Chondrocyte (in vitro differentiated cells): ENCODE measurements at places on chromosomes 2 and 18. TPM values are rescaled to one million over a fixed set of nuclear protein-coding genes. Genes with fewer than 3 reads are reported as not detected.

Gene CYP1B1
- 60.6 to 135 TPM (median 133 TPM) in 3 replicates for total RNA-seq

Gene ME2
- total RNA-seq: 26.7 to 29.9 TPM (median 29.1 TPM) in 3 replicates

DNA sequence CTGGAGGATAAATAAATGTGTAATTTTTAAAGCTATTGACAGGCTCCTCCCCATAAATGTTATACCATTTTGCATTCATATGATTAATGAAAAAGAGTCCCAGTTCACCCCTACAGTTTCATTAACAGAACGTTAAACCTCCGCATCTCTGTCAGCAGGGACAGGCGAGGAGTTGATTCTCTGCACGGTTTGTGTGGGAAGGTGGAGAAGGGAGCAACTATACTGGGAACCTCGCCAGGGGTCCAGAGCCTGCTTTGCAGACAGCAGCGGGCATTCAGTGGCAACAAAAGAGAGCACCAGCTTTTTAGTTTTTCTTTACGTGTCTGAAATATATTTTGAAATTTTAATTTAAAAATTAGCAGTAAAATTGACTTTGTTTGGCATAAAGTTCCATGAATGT is 101.4 kb downstream of the FARSB start:
- DNase-seq: no peak

DNA sequence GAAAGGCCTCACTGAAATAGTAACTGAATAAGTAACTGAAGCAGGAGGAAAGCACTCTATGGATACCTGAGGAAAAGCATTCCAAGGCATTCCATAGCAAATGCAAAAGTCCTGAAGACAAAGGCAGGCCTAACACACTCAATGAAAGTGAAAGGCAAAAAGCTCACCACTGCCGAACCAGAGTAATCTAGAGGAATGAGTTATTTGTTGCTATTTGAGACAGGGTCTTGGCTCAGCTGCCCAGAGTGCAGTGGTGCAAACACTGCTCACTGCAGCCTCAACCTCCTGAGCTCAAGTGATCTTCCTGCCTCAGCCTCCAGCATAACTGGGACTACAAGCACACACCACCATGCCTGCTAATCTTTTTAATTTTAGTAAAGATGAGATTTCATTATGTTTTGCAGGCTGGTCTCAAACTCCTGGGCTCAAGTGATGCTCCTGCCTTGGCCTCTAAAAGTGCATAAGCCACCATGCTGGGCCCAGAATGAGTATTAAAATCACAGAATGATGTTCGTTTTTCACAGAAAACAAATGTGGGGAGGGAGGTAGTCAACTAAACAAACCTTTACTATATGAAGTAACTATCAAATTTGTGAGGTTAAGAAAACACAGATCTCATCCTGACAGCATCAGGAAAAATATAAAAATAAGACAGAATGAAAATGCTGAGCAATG is 17.9 kb downstream of the PIAS2 start:
- no peak for DNase-seq

DNA sequence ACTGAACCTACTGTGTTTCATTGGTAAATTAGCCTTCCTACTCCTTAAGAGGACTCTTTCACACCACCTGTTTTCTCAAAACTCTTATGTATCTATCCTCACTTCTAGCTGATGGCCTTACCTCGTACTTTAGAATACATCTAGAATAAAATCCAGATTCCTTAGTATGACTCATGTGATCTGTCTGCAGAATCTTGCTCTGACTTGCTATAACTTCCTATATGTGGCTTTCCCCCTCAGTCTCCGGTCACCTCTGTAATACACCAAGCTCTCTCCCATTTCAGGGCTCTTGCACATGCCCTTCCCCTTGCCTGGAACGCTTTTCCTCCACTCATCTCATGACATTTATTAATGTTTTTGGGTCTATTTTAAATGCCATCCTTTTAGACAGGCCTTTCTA is 95.6 kb upstream of the LHCGR start:
- DNase-seq: no peak
